ENCODE measurements at places on chromosomes 3 and 15. TPM values are rescaled to one million over a fixed set of nuclear protein-coding genes. Genes with fewer than 3 reads are reported as not detected.

TJP1 gene
- total RNA-seq, result 147 TPM

GRCh38 chr3:100260081-100260684 is 609 bp upstream of the TBC1D23 start:
- DNase-seq, result peak; percentile 45

DNA sequence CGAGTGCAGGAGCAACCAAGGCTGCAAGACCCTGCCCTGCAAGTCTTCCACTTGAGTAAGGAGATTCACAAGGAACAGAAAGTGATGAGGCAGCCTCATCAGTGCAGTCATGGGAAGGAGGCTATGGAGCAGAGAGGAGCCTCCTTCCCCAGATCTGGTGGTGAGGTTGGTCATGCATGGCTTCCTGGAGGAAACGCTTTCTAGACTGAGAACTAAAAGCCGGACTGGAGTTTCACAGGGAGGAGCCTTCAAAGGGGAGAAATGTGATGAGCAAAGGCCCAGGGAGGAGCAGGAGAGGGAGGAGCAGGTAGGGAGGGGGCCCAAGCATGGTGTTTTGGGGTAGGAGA is 139.9 kb downstream of the SRGAP3 start:
- no peak for DNase-seq

- DNase-seq, result no peak
These were observed 387 bp upstream of the VPS33B start for GRCh38 chr15:91022832-91023129.

DNA sequence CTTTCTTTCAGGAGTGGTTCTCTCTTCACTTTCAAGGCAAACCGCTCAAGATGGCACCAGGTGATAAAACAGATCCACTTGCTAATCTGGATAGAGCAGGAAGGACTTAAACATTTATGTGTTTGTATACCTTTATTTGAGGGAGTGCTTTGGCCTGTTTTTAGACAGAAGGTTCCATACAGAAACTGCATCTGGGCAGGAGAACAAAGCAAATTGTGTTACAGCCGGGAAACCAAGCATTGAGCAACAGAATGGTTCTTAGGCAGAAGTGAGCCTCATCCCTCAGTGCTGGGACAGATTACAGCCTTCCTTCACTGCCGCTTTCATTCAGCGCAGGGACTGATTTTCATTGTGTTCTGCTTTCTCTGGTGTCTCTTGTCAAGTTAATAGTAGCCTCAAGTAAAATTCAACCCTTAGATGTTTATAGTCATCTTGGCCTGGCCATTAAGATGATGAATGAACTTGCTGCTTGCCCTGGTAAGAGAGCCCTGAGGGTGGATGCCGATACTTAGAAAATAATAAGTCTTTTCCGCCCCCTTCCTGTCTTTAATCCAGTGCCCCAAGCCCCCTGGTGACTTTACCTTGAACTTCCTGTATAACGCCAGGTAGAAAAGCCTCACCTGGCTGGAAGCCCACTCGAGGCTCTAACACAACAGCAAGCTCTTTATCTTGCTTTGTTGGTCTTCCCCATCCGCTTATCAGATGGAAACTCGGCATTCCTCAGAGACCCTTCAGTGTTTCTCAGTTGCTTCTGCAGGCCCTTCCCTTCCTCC is 168.0 kb upstream of the CTDSPL start:
- peak; percentile 49 for DNase-seq

AGTR1 gene
- total RNA-seq, result 0.34 TPM

WDR93 gene
- 0.34 TPM for total RNA-seq

CPNE9 gene
- total RNA-seq, result not detected

FSIP1 gene
- total RNA-seq, result 0.50 TPM

RLBP1 gene
- total RNA-seq, result not detected

GPR156 gene
- total RNA-seq, result 11.8 TPM

- no peak for DNase-seq
These were observed 45.0 kb downstream of the SRGAP3 start for GRCh38 chr3:9204253-9204992.

- no peak for DNase-seq
These were observed 155.2 kb downstream of the XXYLT1 start for GRCh38 chr3:195115600-195116406.

DNA sequence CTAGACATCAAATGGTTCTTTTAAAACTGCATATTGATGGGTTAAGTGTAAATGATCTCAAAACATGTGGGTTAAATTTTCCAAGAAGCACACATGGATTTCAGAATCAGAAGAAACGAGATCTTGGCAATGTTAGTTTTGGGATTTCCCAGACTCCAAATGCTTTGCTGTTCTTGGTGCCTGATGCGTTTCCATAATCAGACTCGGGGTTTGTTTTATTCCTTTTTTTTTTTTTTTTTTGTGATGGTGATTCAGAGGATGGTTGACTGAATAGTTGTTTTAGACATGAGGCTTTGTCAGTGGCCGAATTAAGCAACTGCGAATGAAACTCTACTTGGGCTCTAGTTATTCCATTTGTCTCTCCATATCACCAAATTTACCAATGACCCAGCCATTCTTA is 52.2 kb upstream of the FAM98B start:
- no peak for DNase-seq

EIF1B gene
- 77.3 TPM for total RNA-seq

- no peak for DNase-seq
These were observed 158.4 kb upstream of the TPRG1 start for GRCh38 chr3:189013224-189013888.

GRCh38 chr3:102480139-102480538 is 45.3 kb downstream of the ZPLD1 start:
- DNase-seq, result no peak

DNA sequence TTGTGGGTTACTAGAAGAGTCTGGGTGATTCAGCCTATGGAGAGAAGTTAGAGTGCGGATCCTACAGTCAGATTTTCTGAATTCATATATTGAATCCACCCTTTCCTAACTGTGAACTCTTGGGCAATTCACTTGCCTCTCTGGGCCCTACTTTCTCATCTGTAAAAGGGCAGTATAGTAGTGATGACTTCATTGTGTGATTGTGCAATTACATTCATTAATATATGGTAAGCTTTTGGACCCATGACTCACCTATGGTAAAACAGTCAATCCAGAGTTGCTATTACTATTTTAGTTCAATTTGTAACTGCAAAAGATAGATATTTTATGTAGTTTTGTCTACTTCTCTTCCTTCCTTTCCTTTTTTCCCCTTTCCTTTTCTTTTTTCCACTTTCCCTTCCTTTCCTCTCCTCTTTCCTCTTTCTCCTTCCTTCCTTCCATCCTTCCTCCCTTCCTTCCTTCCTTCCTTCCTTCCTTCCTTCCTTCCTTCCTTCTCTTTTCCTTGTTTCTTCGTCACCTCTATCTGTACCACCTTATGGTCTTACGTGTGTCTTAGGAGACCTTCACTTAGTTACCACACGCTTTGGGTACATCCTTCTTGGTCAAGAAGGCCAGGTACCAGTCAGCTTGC is 37.0 kb downstream of the GMNC start:
- DNase-seq, result no peak

MCCC1 gene
- 36.4 TPM for total RNA-seq

All from mesothelial cell of epicardium (in vitro differentiated cells).